ENCODE measurements at places on chromosomes 16 and 17.

DNA sequence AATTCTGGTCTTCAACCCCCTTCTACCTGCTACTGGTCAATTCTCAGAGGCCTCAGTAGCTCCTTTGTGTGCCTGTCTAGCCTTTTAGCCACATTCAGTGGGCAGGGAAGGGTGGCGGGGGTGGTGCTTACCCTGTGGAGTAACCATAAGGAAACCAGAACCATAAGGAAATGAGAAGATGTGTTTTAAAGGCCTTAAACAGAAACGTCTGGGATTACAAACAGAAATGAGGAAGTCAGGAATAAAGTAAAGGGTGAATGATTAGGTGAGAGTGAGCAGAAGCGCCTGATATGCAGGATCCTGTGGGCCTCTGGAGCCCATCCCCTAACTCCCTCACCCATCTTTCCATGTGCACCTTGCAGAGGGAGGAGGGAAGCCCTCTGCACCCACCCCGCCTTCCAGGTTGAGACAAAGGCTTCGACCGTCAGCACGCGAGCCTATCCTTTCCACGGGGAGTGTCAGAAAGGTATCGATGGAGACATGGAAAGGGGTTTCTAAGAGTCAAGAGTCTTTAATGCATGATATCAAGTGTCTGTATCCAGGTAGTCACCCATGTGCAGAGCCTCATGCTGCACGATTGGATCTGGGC lies 20.4 kb downstream of the KIAA0513 start:
- no peak for DNase-seq

DNA sequence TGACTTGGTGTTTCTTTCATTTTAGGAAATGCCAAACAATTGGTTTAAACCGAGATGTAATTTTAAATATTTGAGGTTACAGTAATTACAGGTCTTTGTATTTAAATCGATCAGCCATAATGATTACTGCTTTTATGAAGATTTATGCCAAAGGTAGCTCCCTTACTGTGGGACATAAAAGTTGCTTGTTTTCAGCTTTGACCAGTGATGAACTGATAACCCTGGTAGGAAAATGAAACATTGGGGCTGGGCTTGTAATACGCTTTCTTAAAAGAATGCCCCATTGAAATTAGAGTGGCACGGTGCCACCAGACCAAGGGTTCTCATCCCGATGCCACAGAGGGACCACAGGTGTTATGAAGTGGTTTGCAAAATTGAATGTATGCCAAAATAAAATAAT lies 7.3 kb downstream of the TNRC6A start:
- DNase-seq, result no peak

DNA sequence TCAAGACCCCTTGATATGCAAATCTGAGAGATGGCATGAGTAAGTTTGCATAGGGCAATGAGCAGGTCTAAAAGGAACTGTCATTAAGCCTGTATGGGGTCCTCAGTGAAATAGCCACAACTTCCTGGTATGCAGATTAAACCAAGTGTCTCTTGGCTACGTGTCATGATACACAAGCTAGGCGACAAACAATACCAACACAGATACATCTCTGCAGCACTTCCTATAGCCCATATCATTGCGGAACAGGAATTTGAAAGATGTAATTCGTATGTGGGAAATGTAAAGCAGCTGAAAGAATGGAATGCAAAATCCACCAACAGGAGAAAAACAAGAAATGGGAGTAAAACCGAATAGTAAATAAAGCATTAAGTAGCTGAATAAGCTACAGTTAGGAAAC lies 12.9 kb downstream of the PRSS22 start:
- DNase-seq, result no peak

DNA sequence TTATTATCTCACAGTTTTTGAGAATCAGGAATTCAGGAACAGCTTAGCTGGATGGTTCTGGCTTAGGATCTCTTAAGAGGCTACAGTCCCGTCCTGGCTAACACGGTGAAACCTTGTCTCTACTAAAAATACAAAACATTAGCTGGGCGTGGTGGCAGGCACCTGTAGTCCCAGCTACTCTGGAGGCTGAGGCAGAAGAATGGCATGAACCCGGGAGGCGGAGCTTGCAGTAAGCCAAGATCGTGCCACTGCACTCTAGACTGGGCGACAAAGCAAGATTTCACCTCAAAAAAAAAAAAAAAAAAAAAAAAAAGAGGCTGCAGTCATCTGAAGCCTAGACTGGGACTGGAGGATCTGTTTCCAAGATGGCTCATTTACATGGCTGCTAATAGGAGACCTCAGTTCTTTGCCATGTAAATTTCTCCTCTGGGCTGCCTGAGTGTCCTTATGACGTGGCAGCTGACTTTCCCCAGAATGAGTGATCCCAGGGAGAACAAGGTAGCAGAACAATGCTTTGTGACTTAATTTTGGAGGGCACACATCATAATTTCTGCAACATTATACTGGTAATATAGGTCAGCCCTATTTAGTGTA lies 95.8 kb upstream of the CORO6 start:
- no peak for DNase-seq

- DNase-seq, result peak; percentile 73
These were observed 64.1 kb upstream of the SREBF1 start for GRCh38 chr17:17900615-17901520.

DNA sequence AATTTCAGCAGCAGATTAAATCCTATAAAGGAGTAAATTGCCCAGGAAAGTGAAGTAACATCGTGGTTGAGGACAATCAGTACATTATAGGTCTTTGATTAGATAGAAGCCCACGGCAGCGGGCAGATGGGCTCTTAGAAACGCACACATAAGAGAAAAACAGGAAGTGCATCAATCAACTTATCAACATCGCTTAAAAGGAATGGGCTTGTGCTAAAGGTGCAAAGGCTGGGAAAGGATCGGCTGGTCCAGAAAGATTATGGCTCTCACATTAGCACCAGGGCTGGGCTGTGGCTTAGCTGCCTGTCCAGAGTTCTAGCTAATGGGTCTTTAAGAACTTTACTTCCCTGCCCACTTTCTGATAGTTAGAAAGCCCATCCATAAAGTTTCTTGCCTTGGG lies 292.0 kb upstream of the TNRC6C start:
- no peak for DNase-seq

DNA sequence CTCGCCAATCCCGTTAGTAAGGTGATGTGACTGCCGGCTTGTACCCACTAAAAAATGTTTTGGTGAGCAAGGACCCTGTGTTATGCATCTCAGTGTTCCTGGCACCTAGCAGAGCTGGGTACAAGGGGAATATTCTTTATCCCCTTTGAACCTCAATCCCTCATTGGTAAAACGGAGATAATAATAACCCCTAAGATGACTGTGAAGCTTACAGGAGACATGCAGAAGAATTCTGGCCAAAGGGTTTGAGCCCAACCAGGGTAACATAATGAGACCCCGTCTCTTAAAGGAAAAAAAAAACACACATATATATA lies 896 bp downstream of the GGA2 start:
- DNase-seq, result no peak

DNA sequence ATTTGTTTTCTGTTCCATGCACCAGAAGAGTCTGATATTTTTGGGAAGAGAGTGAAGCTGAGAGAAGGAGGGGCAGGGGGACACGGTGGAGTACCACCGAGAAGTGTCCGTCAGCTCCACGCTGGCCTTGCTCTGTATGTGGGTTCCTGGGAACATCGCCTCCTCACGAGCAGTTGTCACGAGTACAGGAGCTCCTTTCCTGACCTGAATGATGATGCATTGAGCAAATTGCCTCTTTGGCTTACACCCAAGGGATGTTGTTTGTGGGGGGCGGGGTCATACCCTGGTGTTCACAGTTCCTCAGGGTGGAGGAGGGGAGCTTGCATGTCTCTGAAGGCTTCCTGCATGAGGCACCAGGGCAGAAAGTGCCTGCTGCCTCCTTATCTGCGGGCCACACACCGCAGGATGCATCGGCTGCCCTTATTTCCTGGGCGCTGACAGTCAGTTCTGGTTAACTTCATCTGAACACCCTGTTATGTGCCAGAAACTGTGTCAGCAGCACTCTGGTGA lies 36.2 kb downstream of the RGS9 start:
- no peak for DNase-seq

DNA sequence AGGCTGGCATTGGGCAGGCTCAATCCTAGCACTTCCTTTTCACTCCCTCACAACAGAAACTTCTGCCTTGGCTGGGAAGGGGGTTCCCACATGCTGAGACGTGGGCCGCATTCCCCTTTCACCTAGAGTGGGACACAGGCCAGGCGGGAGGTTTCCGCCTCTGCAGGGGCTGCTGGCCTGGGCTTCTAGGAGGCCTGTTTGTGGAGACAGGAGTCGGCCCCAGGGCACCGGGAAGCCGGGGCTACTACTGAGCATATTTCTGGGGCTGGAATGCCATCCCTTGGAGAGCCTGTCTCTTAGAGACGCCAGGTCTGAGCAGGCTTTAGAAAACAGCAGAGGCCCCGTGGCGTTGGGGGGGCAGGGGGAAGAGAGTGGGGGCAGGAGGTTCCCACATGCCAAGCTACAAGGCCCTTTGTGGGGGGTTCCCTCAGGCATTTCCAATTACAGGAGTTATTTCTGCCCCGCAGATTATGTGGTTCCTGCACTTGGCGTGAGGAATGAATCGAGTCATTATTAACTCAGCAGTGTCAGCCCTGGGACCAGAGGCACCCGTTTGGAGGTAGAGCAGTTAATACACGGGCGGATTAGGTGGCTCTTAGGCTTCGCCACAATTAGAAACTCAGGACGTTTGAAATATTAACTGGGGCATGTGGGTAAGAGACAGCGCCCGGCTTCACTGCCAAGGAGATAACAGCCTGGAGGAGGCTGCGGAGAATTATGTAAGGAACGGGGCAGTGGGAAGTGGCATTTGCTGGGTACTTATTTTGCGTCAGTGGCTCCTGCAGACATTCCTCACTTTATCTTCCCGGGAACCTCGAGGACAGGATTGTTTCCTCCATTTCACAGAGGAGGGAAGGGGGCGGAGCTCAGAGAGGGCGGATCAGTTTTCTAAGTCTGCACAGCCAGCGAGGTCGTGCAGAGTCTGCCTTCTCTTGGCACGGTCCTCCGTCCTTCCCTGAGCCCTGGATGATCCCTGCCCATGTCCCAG lies 162.5 kb downstream of the MAF start:
- peak; percentile 40 for DNase-seq

DNA sequence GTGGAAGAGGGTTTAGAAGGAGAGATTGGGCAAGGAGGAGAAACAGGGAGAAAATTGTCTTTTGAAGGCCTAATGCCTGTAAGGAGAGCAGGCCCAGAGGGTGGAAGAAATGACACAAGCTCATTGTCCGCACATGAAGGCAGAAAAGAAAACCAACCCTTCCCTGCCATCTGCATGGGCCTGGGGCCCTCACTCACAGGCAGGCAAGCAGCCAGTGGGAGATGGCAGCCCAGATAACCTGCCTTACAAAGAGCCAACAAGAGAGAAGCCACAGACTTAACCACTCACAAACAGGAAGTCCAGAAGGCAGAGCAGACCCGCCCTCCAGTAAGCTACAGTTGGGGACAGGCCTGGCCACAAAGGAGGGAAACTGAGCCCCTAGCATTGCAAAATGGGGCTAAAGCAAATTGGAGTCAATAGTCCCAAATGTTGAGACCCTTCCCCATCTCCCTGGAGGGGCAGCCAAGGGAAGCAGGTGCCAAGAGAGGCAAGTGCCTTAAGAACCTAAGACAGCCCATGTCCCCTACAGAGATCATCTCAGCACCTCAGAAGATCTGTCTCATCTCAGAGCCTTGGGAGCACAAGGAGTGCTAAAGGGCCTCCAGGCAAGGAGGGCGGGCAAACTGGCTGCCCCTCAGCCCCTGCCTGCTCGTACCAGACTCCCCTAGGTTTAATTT lies 7.3 kb upstream of the TSPOAP1 start:
- peak; percentile 47 for DNase-seq

GRCh38 chr16:88128556-88128955 lies 177.3 kb downstream of the BANP start:
- DNase-seq, result no peak

- DNase-seq, result no peak
These were observed 81.4 kb upstream of the CRHR1 start for GRCh38 chr17:45702666-45703266.

- no peak for DNase-seq
These were observed 148.9 kb downstream of the SPACA3 start for GRCh38 chr17:33140413-33141099.

DNA sequence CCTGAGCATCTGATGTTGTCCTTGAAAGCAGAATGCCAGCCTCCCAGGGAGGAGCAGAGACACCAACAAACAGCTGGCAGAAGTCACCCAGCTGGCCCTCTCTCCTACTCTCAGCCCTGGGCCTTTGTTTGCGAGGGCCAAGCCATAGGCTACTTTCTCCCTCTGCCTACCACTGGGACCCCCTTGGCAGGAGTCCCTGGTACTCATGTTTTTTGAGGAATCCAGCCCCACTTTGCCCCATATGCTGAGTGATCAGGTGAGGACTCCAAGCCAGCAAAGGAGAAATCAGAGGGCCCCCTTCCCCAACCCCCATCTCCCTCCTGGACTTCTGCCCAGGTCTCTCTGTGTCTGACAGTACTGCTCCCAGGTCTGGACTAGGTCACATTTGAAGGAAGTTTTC lies 121.9 kb downstream of the USP31 start:
- no peak for DNase-seq

DNA sequence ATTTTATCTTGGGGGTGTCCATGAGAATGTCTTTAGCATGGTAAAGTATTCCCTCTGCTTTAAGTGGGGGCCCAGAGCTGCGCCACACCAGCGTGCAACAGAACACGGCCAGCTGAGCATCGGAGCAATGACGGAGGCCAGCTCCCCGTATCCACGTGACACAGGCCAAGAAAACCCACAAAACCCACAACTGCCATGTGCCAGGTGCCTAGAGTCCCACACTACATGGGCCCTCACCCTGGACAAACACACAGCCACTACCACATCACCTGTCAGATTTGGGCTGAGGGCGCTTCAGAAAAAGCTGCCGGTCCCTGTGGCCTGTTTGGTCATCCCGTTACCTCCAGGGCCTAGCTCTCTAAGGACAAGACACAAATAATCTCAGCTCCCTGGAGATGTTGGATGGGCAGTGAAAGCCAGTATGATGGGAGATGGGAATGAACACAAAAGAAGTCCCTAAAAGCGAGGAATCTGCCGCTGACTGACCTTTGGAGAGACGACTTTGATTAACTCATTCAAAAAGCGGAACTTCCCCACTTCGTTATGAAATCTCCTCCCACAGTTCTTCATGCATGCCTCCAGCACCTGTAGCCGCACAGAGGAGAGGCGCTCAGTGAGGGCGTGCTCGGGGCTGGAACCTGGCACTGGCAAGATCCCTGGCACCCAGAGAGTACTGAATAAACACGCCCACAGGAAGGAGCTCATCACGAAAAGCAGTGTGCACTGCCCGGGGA lies 17.1 kb downstream of the GGA3 start:
- DNase-seq, result no peak

DNA sequence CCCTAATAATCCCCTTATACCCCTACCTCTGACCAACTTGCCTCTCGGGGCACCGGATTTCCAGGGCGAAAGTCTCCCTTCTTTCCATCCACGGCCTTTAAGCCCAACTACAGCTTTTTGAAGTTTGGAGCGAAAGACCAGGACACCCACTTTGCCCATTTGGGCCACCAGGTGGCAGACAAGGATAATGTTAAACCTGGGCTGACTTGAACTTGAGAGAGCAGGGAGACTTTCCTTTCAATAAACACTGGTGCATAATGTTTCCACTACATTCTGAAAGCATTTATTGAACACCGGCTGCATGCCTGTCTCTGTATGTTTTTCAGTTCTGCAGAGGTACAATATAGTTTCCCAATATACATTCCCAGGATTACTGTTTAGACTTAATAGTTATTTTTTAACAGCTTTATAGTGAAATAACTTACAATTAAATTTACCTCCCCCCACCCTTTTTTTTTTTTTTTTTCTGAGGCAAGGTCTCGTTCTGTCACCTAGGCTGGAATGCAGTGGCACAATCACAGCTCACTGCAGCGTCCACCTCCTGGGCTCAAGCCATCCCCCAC lies 6.9 kb upstream of the CES3 start:
- DNase-seq, result peak; percentile 84

Data from pons (tissue), 1 donor.